ENCODE measurements at places on chromosomes 11 and 22.

- peak; percentile 65 for DNase-seq
Measured at GRCh38 chr11:561148-562003, 606 bp downstream of the RASSF7 start.

GRCh38 chr22:43978558-43978957, 23.3 kb downstream of the SAMM50 start:
- no peak for DNase-seq

DNA sequence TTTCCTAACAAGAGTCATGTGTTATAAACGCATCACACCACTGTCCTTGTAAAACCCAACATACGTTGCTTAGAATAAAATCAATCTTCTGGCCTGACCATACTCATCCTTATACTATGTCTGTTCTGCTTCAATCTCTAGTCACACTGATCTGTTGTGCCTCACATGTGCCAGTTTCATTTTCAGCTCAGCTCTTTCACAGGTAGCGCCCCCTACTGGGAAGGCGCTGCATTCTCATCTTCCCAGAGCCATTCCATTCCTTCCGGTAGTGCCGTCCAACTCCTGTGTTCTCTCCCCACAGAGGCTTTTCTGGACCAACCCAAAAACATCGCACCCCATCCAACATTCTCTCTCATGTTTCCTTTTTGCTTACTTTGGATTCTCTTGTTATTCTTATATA, 22.2 kb downstream of the CASP5 start:
- DNase-seq = peak; percentile 37

- DNase-seq = no peak
Measured at GRCh38 chr11:34238966-34239365, 118.8 kb downstream of the ABTB2 start.

GRCh38 chr22:29716814-29717545, 2.8 kb upstream of the CABP7 start:
- DNase-seq = peak; percentile 14

DNA sequence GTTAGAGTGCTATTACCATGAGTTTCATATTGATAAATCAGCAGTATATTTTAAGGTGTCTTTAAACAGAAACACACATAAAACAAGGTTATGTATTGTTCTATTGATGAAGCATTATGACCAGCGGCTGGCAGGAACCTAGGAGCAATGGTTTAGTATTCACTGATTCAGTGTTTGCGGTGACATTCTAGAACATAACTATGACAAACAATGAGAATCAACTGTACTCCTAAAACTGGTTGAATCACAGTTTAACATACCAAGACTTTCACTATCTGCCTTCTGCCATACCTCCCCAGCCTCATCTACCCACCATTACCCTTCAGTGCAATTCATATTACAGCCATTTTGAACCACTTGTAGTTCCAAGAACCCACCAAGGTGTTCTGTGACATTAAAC, 8.8 kb downstream of the HOATZ start:
- no peak for DNase-seq

- no peak for DNase-seq
Measured at GRCh38 chr11:67545280-67545679, 22.0 kb upstream of the CABP2 start.

GRCh38 chr11:21965221-21965620, 227.7 kb upstream of the ANO5 start:
- DNase-seq = no peak

GRCh38 chr11:126978165-126978564, 22.4 kb downstream of the KIRREL3 start:
- no peak for DNase-seq

DNA sequence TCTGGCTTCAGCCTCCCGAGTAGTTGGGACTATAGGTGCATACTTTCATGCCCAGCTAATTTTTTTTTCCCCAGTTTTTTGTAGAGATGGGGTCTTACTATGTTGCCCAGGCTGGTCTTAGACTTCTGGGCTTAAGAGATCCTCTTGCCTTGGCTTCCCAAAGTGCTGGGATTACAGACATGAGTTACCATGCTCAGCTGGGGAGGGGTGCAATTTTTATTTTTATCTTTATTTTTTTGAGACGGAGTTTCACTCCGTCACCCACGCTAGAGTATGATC, 49.7 kb upstream of the A4GALT start:
- DNase-seq = no peak

- DNase-seq = peak; percentile 66
Measured at GRCh38 chr11:15093432-15093831, 20.0 kb downstream of the CALCB start.

DNA sequence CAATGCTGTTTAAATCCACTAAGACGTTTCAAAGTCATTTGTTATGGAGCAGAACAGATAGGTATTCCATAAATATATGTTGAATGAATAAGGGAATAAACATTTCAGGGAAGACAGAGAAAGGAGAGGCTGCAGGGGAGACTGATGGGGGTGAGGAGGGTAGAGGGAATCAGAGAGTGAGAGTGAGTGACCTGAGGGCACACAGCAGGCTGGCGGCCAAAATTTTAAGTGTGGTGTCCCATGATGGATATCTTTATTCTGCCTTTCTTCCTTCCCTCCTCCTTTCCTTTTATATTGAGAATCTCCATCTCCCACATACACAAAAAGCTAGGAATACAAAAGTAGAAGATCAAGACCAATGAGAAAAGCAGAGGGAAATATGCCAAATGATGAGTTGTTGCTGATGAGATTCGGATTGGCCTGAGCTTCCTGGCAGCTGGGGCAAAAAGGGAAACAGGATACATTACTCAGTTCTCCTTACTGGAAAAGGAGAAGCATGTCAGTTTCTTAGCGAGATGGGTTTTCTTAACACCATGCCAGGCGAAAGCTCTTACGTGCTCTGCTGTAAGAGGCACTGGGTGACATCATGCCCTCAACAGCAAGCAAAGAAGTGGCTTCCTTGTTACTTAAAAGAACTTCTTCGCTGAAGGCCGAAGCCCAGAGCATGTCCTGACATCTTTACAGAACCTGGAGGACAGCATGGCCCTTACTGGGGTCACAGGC, 11.2 kb upstream of the CYTH4 start:
- peak; percentile 23 for DNase-seq

- no peak for DNase-seq
Measured at GRCh38 chr22:23414727-23415489, 165.2 kb downstream of the IGLL1 start.

- no peak for DNase-seq
Measured at GRCh38 chr11:101474666-101475065, 109.1 kb downstream of the TRPC6 start.

GRCh38 chr11:120719348-120719747, 207.8 kb downstream of the GRIK4 start:
- DNase-seq = no peak

DNA sequence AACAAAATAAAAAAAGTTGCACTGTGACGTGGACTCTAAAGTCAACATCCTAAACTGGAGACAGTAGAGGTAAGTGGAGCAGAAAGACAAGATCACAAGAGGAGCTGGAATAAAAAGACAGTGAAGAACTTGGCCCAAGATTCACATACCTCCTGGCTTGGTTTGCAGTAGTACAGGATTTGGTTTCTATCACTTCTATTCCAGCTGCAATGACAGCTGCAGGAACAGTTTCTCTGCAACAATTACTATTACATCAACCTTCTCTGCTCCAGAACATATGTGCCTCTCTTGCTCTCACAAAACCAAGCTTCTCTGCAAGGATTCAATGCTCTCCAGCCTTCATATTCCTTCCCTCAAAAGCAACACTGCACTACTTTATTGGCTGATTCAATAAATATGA, 7.8 kb upstream of the KDM2A start:
- no peak for DNase-seq

- DNase-seq = no peak
Measured at GRCh38 chr11:1304380-1304779, 5.1 kb downstream of the TOLLIP start.

- DNase-seq = no peak
Measured at GRCh38 chr11:70127653-70128434, 49.7 kb downstream of the ANO1 start.

- DNase-seq = no peak
Measured at GRCh38 chr11:4887591-4887990, 5.9 kb downstream of the OR51T1 start.

GRCh38 chr11:83693306-83693992, 407.3 kb upstream of the CCDC90B start:
- no peak for DNase-seq

DNA sequence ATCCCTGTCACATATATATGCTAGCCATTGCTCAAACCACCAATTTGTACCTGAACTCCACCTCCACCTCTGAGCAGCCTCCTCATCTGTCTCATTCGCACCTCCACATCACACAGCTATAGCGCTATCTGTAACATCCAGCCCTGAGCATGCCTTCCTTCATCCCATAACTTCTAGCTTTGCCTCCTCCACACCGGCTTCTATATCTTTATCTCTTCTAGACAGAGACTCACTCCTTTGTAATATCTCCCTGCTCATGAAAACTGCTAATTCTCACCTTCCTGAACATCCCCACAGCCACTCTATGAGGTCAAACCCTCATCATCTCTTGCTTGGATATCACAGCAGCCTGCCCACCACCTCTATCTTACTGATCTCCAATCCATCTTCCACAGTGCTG, 5.9 kb downstream of the SIAE start:
- no peak for DNase-seq

GRCh38 chr22:46401370-46401769, 65.9 kb downstream of the TRMU start:
- no peak for DNase-seq

GRCh38 chr11:127339376-127339775, 338.8 kb upstream of the KIRREL3 start:
- DNase-seq = no peak
